ENCODE measurements at places on chromosomes 11 and 22.

GRCh38 chr22:23831781-23832180 lies 7.0 kb downstream of the DERL3 start:
- no peak for DNase-seq

DNA sequence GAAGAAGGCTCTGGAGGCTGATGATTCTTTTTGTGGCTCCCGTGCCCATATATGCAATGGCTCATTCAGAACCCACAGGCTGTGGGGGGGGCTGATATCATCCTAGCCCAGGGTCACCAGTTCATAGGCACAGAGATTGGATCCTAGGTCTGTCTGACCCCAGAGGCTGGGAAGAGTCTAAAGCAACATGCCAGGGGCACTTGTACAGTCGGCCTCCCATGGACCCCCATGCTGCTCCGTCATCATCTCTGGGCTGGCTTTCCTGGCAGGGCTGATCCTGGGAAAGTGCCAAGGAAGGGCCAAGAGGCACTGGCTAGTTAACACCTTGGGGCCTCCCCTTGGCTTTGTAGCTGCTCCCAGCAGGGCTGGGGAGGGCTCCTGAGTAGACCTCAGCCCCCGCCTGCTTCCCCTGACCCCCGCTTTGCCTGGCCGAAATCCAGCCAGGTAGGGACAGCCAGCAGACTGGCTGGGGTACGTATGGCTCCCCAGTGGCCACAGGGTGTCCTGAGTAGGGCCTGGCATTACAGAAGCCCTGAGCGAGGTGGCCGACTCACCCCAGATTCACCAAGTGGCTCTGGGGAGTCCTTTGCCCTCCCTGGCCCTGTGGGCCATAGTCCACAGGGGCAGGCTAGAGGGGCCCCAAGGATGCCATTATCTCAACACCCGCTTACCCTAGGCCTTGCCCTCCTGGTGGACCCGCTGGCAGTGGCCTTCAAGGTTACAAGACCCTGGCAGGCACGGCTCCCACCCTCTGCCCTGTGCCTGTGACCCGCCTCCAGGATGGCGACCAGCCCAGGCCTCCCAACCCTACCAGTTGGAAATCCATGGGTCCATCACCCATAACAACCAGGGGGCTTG lies 22.5 kb downstream of the FADS3 start:
- DNase-seq: no peak

DNA sequence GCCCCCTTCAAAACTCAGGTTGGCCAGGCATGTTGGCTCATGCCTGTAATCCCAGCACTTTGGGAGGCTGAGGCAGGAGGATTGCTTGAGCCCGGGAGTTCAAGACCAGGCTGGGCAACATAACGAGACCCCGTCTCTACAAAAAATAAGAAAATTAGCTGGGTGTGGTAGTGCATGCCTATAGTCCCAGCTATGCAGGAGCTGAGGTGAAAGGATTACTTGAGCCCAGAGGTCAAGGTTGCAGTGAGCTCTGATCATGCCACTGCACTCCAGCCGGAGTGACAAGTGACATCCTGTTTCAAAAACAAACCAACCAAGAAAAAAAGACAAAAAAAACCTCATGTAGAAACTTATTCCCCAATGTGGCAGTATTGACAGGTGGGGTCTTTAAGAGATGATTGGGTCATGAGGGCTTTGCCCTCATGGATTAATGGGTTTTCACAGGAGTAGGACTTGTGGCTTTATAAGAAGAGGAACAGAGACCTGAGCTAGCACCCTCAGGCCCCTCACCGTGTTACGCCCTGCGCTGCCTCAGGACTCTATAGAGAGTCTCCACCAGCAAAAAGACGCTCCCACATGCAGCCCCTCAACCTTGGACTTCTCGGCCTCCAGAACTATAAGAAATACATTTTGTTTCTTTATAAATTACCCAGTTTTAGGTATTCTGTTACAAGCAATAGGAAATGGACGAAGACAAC lies 22.3 kb downstream of the LAYN start:
- DNase-seq: no peak

- DNase-seq: no peak
These were observed 43.0 kb upstream of the CCDC134 start for GRCh38 chr22:41757502-41757901.

DNA sequence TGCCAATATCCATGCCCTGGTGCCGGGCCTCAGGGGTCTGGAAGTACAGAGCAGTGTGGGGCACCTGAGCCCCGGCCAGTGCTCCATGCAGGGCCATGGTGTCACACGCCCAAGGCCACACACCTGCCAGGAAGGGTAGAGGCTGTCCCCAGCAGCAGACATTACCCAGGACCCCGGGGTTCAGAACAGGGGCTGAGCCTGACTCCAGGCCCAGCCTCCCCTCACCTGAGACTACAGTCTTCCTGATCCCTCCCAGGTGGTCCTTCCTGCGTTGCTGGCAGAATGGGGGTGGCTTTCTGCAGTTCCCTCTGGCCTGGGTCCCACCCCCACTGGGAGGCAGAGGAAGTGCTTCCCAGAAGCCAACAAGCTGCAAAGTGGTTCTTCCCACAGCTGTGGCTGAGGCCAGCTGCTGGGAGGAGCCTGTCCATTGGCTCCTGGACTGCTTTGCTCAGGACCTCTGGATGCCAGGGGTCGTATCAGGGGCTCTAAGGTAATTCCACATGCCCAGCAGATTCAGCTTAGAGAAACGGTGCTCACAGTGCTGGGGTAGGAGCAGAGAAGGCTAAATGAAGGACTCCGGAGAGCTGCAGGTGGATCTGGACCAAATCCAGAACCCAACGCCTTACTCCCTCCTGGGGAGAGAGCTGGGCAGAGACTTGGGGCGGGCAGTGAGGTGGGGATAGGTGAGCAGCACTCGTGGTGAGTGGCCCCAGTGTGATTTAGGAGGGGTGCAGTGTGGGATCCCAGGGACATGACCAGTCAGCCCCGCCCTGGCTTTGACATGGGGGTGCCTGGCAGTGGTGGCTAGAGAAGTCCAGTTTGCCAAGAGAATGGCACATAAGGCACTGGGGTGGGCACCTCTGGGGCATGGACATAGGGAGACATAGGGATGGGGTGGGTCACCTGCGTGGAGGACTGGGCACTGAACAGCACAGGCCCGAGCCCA lies 12.6 kb downstream of the TCIRG1 start:
- no peak for DNase-seq

All from HFF-Myc (cell line).